ENCODE measurements at places on chromosomes 5 and 9. TPM values are rescaled to one million over a fixed set of nuclear protein-coding genes. Genes with fewer than 3 reads are reported as not detected.

TAF11L8 gene
- total RNA-seq, result not detected

IFNA21 gene
- total RNA-seq, result not detected

ISL1 gene
- not detected for total RNA-seq

SLC25A48 gene
- 0.40 TPM for total RNA-seq

NSD1 gene
- 38.5 TPM for total RNA-seq

CDX1 gene
- total RNA-seq, result not detected

TUBB4B gene
- total RNA-seq, result 439 TPM

FRRS1L gene
- 2.2 TPM for total RNA-seq

TXNDC8 gene
- not detected for total RNA-seq

PLAC8L1 gene
- total RNA-seq, result 0.45 TPM

MARCHF6 gene
- 165 TPM for total RNA-seq

PCSK1 gene
- total RNA-seq, result 0.17 TPM

ANKS6 gene
- 4.0 TPM for total RNA-seq

FBP2 gene
- not detected for total RNA-seq
